Dermis microvascular lymphatic vessel endothelial cell (primary cell): ENCODE measurements at places on chromosomes 5 and 9. TPM values are rescaled to one million over a fixed set of nuclear protein-coding genes. Genes with fewer than 3 reads are reported as not detected.

GRCh38 chr5:158711927-158712529, 387.7 kb downstream of the EBF1 start:
- DNase-seq, result no peak

DNA sequence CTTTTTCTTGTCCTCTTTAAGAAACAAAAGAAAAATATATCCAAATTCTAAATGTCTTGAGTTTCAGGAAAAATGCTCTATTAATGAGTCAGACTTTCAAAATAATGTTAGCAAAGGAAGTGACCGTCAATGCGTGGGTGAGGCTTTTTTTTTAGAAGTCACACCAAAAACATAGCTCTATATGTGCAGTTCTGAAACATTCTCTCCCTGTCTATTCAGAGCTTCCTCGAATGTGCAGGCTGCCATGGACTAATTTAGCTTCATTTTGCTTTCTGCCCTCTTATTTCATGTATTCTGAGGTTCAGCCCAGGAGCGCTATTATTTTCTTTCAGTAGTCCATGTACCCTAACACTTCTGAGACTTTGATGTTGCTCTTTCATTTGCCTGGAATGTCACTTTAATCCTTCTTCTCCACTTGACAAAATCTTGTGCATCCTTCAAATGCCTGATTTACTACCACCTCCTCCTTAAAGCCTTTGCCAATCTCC, 72.5 kb upstream of the RASA1 start:
- DNase-seq, result no peak

GRCh38 chr5:169950333-169950732, 30.0 kb downstream of the INSYN2B start:
- DNase-seq, result no peak

- no peak for DNase-seq
Measured at GRCh38 chr5:142385194-142385593, 60.4 kb upstream of the SPRY4 start.

- DNase-seq, result no peak
Measured at GRCh38 chr5:179309751-179310320, 35.4 kb downstream of the ADAMTS2 start.

DNA sequence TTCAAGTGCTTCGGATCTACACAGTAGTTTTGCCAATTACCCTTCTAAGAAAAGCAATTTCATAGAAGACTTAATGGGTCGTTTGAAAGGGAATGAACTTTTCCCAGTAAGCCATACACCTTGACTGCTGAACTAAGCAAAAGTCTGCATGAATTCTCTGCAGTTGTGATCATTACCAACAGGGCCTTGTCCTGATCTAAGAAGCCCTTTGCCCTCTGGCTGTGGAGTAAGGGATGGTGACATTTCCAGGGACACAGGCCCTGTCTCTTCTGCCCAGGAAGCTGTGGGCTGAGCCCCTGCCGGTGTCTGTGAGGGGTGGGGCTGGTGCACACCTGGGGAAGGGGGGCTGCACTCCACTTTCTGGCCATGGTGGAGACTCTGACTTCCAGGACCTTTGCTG, 30.5 kb downstream of the ZDHHC11 start:
- no peak for DNase-seq

GRCh38 chr9:91547081-91547480, 123.4 kb upstream of the NFIL3 start:
- no peak for DNase-seq

DNA sequence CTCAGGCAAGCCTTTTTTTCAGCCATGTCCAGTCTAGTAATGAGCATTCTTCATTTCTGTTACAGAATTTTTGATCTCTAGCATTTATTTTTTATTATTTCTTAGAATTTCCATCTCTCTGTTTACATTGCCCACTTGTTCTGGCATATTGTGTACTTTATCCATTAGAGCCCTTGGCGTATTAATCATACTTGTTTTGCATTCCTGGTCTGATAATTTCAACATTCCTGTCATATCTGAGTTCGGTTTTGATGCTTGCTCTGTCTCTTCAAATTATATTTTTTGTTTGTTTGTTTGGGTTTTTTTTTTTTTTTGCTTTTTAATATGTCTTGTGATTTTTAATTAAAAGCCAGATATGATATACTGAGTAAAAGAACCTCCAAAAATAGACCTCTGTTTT, 23.0 kb upstream of the JAK2 start:
- no peak for DNase-seq

DNA sequence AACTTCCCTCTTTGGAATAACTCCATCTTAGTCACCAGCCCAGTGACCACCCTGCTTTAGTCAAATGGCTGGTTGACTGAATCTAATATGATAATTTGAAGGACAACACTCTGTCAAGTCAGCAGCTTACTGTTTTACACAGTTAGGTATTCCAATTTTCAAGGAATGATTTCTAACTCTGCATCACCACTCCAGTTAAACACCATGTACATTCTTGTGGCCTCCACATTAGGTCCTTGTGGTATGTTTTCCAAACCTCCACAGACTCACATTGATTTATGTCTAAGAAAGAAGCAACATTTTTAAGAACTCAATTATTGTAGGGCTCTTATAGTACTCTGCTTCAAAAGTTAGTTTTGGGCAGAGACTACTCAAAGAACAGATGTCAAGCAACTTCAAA, 110.7 kb downstream of the TLE1 start:
- DNase-seq, result no peak

GRCh38 chr5:120134944-120135343, 329.2 kb upstream of the PRR16 start:
- no peak for DNase-seq

DNA sequence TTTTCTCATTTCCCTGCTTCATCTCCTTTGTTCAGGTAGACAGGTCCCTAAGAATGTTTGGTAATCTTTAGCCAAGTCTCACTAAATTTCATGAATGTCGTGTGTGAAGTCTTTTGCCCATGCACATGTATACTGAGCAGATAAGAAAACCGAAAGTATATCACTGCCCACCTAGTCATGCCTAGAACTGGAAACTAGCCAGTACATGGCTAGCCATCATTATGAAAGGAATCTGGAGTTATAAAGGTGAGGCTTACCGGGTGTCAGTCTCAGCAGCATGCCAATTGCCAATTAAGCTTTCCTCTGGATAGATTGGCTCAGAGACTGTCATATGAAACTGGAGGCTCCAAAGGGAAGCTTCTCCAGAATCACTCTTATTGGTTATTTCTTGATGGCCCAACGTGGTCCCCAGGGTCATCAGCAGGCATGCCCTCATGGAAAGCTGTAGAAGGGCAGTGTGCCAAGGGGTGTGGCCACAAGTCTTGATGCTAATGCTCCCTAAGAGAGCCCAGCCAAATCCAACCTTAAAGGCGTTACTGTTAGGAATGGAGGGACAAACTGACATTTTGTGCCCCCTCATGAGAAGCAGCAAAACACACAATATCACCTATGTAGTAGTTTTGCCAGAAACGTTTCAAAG, 307.3 kb upstream of the PIK3R1 start:
- DNase-seq, result no peak

DNA sequence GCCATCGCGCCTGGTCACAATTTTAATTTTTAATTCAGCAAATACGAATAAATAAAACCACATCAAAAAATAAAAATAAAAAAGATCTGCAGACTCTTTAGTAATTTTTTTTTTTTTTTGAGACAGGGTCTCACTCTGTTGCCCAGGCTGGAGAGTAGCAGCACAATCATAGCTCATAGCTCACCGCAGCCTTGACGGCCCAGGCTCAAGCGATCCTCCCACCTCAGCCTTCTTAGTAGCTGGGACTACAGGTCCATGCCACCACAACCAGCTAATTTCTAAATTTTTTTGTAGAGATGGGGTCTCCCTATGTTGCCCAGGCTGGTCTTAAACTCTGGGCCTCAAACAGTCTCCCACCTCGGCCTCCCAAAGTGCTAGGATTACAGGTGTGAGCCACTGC, 14.2 kb downstream of the NANS start:
- no peak for DNase-seq

GRCh38 chr5:16628376-16628775, 11.6 kb upstream of the RETREG1 start:
- no peak for DNase-seq

- DNase-seq, result no peak
Measured at GRCh38 chr5:76086095-76086494, 2.9 kb downstream of the SV2C start.

GRCh38 chr5:55577353-55578060, 42.7 kb upstream of the PLPP1 start:
- DNase-seq, result peak; percentile 54

DNA sequence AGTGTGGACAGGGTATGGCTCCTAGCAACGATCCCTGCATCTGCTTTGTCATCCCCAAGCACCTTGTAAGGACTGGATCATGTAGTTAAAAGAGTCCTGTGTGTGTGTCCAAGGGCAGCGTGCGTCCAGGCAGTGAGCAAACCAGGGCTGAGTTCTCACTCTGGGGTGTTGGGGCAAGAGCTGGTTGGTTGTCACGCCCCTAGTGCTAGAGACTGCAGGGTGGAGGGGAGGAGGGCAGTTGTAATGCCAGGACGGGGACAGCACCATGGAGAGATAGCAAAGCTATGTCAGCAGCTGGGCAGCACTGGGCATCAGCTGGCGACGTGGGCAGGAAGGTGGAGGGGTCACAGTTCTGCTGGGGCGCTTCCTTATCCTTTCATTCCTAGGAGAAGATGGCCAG, 100.8 kb downstream of the ZNF618 start:
- DNase-seq, result no peak

GRCh38 chr9:28883234-28883633, 1310.0 kb upstream of the C9orf72 start:
- no peak for DNase-seq

- no peak for DNase-seq
Measured at GRCh38 chr5:140591747-140592372, 27.2 kb downstream of the SLC35A4 start.

DNA sequence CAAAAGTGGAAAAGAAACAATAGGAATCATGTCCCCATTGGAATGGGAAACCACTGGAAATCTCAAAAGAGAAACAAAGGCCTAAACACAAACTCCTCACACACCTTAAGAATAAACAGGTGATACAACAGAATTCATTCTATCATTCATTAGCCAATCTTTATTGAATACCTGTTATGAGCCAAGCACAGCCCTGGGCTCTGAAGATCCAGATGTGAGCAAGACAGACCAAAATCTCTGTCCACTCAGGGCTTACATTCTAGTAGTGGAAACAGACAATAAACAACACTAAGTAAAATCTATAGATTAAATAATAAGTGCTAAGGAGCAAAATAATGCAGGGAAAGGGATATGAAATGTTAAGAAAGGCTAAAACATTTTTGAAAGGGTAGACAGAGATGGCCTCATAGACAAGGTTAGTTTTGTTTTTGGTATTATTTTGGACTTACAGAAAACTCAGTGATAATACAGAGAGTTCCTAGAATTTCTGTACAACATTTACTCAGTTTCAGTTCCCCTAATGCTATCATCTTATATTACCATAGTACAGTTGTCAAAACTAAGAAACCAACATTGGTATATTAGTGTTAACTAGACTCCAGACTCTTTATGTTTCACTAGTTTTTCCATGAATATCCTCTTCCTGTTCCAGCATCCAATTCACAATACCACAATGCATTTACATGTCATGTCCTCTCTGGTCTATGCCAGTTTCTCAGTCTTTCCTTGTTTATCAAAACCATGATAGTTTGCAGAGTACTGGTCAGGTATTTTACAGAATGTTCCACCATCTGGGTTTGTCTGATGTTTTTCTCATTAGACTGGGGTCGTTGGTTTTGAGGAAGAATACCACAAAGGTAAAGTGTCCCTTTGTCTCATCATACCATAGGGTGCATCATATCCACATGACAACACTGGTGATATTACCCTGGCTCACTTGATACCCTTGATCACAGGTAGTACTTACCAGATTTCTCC, 103.7 kb downstream of the SIL1 start:
- peak; percentile 18 for DNase-seq

DNA sequence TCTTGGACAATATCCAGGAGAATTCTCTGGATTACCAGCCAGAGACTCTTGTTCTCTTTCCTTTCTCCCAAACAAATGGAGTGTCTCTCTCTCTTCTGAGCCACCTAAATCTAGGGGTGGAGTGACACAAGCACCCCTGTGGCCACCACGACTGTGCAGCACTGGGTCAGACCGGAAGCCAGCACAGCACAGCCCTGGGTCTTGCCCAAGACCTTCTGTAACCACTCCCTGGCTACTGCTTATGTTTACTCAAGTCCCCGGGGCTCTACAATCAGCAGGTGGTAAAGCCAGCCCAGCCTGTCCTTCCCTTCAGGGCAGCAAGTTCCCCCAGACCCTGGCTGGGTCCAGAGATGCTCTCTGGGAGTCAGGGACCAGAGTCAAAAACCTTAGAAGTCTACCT, 110.0 kb upstream of the TUT7 start:
- DNase-seq, result no peak

DNA sequence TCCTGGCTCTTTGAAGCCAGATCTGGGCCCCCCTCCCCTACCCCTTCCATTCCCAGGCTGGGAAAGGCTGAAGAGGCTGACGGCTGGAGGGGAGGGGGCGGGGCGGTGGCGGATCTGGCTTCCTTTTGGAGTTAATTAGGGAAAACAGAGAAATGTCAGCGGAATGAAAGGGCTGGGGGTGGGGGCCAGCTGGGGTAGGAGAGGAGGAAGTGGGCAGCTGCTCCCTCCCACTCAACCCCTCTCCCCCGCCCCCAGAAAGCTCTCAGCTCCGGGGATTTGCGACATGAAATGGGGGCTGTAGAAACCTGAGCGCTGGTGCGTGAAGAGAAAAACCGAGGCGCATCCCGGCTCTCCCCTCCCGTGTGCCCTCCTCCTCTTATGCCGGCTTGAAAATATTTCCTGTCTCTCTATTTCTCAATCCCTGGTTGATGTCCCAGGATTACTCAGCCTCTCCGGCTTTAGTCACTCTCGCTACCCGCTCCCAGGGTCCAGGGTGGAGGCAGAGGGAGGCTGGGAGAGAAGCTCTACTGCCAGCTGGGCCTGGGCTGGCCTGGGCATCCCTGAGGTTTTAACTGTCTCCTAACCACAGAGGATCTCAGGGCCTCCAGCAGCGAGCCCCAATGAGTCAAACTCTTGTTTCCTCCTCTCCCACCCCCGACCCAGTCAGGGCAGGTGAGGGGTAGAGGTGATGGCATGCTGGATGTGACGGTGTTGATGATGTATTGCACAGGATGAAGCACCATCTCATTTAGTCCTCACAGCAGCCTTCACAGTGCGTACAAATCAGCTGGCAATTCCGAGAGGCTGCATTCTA, 20.1 kb downstream of the PCDHGC5 start:
- no peak for DNase-seq

DNA sequence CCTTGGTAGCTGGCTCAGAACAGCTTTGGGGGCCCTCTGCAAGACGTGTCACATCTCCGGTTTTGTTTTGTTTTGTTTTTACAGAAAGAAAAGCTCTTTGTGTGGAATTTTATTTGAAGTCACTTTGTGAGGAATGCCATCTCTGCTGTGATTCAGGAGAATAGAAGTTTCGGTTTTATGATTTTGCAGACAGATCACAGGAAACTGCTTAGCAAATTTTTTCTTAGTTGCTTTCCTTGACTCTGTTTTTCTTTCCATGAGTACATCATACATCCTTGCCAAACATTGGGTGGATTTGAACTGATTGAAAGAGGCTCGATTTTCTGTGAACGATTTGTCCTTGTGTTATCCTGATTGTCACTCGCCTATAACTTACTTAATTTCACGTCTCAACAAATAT, 5.1 kb downstream of the SEMA5A start:
- peak; percentile 7 for DNase-seq

Gene VLDLR
- total RNA-seq, result 5.5 and 7.2 TPM in 2 replicates

Gene PPP3R2
- not detected in 2 replicates for total RNA-seq

Gene INSYN2B
- 1.4 and 2.4 TPM in 2 replicates for total RNA-seq

Gene CCDC69
- 3.4 and 3.5 TPM in 2 replicates for total RNA-seq

Gene RETREG1
- total RNA-seq, result not detected in 2 replicates

Gene SPINK7
- total RNA-seq, result not detected in 2 replicates

Gene MEIKIN
- not detected in 2 replicates for total RNA-seq

Gene LCN2
- not detected in 2 replicates for total RNA-seq

Gene RGS7BP
- total RNA-seq, result 0.13 TPM in 2 replicates

Gene ANXA2R
- total RNA-seq, result 6.0 and 9.6 TPM in 2 replicates

Gene THBS4
- total RNA-seq, result 1.2 and 2.9 TPM in 2 replicates

Gene ANKRD18B
- total RNA-seq, result under 0.01 and 0.13 TPM in 2 replicates

Gene GLDC
- total RNA-seq, result 3.4 and 11.8 TPM in 2 replicates

Gene SYNPO
- total RNA-seq, result 5.6 and 12.3 TPM in 2 replicates
